Fibroblast of skin of left quadriceps (primary cell): ENCODE measurements at places on chromosomes 11 and 22.

DNA sequence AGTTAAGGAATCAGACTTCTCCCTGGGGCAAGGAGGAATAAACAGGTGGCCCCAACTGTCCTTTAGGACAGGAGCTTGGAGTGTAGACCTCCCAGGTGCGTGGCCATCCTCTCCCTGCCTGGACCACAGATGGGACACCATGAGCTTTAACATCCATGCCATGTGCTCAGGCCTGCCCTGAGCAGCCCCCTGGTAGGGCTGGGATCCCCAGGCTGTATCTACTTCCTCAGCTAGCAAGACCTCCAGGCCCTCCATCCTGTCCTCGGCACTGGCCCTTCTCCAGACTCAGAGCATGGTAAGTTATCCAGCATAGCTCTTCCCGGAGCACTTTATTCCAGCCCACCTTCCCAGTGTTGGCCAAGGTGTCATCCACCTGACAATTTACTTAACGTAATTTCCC lies 5.7 kb downstream of the CD6 start:
- DNase-seq: no peak

DNA sequence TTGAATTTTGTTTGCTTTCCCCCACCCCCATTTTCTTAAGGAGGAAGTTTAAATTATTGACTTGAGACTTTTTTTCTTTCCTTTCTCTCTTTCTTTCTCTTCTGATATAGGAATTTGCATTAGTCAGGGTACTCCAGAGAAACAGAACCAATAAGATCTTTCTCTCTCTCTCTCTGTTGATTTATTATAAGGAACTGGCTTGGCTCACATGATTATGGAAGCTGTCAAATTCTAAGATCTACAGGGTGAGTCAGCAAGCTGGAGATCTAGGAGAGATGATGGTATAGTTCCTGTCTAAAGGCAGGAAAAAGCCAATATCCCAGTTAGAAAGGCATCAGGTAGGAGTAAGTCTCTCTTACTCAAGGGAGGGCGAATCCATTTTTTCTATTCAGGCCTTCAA lies 64.0 kb downstream of the CCDC81 start:
- peak; percentile 52 for DNase-seq

- no peak for DNase-seq
Measured at GRCh38 chr11:10906521-10906920, 48.7 kb upstream of the ZBED5 start.

DNA sequence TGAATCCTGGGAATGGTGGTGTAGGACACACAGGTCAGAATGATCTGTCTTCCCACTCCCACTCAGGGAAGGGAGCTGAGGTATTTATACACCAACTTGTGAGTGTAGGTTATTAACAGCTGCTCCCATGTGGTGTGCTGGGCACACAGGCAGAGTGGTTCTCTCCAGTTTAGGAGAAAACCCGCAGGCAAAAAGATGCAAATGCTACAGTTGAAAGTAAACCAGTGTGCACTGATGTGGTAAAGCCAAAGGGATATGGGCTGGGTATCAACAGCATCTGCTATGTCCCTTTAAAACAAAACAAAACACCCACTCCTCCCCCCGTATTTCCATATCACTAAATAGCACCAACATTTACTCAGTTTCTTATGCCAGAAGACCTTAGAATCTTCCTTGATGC lies 75.4 kb upstream of the SYT13 start:
- no peak for DNase-seq

- DNase-seq: no peak
Measured at GRCh38 chr11:65851811-65852507, 6.0 kb downstream of the CFL1 start.

DNA sequence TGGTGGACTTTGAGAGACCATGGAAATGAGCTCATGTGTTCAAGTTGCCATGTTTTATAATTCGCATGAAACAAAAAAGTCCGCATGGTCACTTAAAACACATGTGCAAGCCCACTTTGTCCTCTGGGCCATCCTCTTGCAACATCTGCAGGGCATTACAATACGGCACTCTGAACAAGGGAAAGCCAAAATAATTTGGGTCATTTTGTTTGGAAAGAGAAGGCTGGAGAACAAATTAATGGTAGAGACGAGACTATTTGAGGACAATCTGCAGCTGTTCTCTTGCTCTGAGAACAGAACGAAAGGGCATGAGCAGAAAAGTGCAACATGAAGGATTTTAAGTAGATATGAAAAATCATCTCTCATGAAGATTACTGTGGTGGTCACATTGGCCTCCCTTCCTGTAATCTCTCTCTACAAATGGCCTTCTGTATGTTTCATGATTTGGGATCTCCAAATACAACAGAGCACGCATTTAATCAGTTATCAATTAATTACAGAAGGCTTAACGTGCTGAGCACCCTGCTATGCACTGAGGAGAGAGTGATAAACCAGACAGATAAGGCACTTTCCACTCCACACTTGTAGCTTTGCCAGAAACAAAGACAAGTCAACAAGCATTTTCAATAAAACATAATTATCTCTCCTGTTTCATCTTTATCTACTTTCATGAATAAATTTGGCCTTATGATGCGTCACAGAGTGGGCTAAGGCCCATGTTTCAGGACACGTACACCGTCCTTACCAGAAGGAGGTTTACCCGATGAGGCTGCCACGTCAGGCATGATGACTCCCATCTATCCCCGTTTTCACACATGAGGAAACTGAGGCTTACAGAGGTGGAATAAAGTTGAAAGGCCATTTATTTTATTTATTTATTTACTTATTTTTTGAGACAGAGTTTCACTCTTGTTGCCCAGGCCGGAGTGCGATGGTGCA lies 384.1 kb downstream of the LARGE1 start:
- DNase-seq: no peak

DNA sequence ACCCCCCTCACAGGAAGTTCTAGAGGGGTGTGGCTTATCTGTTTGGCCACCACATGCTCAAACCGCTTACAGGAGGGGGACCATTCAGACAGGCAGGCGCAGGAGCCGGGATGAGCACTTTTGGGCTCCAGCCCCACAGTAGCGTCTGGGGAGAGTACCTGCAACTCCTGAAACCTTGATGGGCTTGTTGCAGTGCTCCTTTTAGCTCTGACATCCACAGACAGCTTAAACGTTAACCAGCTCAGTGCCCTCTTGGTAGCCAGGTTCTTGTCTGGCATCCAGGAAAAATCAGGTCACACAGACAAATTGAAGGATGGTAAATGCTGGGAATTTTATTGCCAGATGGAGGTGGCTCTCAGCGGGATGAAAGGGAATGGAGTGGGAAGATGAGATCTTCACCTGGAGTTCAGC lies 326.3 kb downstream of the ETS1 start:
- DNase-seq: no peak

- no peak for DNase-seq
Measured at GRCh38 chr22:49023879-49024774, 803.5 kb downstream of the BRD1 start.

DNA sequence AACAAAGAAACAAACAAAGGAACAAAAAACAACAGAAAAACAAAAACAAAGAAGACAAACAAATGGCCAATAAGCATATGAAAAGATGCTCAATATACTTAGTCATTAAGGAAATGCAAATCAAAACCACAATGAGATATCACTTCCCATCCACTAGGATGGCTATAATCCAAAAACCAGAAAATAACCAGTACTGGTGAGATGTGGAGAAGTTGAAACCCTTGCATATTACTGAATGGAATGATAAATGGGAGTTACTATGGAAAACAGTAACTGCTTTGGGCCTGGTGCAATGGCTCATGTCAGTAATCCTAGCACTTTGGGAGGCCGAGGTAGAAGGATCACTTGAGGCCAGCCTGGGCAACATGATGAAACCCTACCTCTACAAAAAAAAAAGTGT lies 44.9 kb upstream of the RBFOX2 start:
- peak; percentile 38 for DNase-seq

DNA sequence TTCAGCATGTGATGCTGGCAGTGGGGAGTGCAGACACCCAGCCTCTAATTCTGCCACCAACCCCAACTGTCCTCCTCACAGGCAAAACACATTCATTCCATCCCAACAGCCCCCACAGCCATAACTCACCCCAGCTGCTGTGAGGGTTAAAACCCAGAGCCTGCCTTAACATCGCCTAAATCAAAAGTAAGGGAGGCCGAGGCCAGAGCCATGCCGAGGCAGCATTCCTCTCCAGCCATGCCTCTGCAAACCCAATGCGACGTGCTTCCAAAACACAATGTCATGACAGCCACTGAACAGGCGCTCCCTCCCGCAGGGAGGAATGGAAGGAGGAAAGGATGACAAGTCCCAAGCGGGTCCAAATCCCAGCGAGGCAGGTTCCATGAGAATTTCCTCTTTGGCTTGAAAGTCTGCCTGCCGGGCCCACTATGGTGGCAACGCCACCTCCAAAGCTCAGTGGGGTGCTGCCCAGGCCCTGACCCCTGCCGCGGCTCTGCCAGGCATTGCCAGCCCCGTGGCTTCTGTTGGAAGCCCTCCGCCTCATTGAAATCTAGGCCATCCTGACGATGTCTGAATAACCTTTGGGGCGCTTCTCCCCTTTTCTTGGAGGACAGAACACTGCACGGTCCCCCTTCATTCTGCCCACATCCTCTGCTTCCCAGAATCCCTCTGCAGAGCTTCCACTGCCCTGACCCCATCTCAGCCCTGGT lies 472.3 kb downstream of the BRD1 start:
- no peak for DNase-seq

- no peak for DNase-seq
Measured at GRCh38 chr22:33467620-33468095, 409.5 kb upstream of the SYN3 start.

- no peak for DNase-seq
Measured at GRCh38 chr11:5275369-5276110, 5.8 kb upstream of the HBE1 start.

DNA sequence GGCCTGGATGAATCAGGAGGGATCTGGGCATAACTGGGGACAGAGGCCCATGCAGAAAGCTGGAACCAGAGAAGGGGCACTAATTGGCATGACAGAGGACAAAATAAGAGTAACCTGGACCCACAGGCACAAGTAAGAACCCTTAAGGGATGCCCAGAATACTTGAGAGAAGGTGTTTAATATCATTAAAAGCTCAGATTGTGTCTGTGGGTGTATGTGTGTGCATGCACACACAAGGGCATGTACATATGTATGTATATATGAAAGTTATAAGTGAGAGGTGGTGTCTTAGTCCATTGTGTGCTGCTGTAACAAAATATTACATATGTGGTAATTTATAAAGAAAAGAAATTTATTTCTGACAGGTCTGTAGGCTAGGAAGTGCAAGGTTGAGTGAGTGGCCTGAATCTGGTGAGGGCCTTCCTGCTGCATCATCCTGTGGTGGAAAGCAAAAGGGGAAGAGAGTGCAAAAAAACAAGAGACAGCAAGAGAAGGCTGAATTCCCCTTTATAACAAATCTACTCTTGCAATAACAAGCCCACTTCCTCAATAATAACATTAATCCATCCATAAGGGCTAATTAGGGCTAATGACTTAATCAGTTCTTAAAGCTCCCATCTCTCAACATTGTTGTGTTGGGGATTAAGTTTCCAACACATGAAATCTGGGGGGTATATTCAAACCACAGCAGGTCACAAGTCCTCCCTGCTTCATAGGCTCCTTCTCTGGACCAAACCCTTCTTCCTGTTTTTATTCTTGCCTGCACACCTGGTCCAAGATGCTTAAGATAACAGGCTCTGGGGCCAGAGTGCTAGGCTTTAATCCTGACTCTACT lies 68.3 kb upstream of the POU2AF2 start:
- DNase-seq: no peak

- no peak for DNase-seq
Measured at GRCh38 chr11:12111549-12112520, 1.4 kb downstream of the MICAL2 start.

DNA sequence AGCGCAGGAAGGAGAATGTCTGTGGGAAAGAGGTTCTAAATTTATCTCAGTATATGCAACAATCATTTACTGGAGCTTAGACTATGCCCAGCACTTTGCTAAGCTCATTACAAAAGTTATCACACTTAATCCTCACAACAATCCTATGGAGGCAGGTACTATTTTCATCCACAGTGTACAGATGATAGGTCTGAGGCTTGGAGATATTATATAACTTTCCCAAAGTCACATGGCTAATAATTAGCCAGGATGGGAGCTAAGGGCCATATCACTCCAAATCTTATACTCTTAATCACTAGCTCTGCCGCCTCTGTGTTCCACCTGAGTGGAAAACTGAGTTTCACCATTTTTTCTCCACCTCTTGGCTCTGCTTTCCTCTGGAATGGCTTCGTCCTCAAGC lies 47.3 kb upstream of the CAPRIN1 start:
- no peak for DNase-seq

GRCh38 chr11:44328138-44328660 lies 18.3 kb upstream of the ALX4 start:
- no peak for DNase-seq

- DNase-seq: no peak
Measured at GRCh38 chr11:1011320-1011698, 25.2 kb downstream of the MUC6 start.

DNA sequence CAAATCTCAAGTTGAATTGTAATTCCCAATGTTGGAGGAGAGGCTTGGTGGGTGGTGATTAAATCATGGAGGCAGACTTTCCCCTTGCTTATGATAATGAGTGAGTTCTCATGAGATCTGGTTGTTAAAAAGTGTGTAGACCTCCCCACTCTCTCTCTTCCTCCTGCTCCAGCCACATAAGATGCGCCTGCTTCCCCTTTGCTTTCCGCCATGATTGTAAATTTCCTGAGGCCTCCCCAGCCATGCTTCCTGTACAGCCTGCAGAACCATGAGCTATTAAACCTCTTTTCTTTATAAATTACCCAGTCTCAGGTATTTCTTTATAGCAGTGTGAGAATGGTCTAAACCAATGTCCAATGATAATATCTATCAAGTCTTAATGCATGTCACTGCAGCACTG lies 34.2 kb downstream of the SOX6 start:
- DNase-seq: no peak

- DNase-seq: no peak
Measured at GRCh38 chr11:14546672-14547071, 26.5 kb upstream of the PSMA1 start.

- no peak for DNase-seq
Measured at GRCh38 chr11:119056421-119056999, 495 bp downstream of the HYOU1 start.

DNA sequence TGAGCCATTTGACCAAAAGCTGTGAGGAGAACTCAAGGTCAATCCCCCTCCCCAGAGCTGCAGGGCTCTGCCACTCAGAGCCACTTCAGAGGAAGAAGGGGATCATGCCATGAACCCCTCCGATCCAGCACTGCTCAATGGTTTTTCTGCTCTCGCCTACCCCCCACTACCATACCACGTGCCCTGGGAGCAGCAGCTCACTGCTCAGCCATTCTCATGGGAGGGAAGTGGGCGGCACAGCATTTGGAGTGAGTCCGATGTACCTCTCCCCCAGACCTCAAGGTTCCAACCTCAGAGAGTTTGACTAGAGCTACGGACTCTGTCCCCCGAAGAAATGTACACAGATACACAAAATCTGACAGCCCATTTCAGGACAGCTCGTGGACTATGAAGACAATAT lies 34.5 kb downstream of the AP1B1 start:
- DNase-seq: no peak

GRCh38 chr11:93477684-93478234 lies 65.4 kb downstream of the SMCO4 start:
- DNase-seq: no peak
